ENCODE measurements at places on chromosomes 7 and 10.

- no peak for DNase-seq
Observed at GRCh38 chr10:70682920-70683600, 10.8 kb downstream of the ADAMTS14 start.

DNA sequence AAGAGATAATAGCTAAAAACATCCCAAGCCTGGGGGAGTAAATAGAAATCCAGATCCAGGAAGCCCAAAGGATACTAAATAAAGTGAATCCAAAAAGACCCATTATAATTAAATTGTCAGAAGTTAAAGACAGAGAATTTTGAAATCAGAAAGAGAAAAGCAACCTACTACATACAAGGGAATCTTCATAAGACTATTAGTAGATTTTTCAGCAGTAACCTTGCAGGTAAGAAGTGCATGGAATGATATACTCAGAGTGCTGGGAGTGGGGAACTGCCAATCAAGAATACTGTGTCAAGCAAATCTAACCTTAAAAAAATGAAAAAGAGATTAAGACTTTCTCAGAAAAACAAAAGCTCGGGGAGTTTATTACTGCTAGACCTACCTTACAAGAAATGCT lies 13.2 kb upstream of the GIMAP1 start:
- DNase-seq: no peak

- no peak for DNase-seq
Observed at GRCh38 chr10:31623466-31623865, 304.4 kb downstream of the ZEB1 start.

DNA sequence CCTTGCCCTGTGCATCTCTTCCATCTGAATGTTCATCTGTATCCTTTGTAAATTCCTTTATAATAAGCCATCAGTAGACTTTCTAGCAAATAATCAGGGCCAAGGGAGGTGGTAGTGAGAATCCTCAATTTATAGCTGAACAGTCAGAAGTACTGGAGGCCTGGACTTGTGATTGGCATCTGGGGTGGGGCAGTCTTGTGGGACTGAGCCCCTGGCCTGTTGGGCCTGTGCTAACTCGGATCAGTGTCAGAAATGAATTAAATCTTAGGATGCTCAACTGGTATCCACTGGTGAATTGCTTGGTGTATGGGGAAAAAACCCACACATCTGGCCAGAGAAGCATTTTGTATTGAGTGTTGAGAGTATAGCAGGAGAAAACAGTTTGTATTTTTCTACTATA lies 481.8 kb downstream of the GLRX3 start:
- no peak for DNase-seq

DNA sequence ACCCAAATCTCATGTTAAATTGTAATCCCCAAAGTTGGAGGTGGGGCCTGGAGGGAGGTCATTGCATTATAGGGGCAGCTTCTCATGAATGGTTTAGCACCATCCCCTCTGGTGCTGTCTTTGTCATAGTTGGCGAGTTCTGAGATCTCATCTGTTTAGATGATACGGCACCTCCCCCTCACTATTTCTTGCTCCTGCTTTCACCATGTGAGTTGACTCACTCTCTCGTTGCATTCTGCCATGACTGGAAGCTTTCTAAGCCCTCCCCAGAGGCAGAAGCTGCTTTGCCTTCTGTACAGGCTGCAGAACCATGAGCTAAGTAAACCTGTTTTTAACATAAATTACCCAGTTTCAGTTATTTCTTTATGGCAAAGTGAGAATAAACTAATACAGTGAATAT lies 18.9 kb upstream of the ZNF138 start:
- DNase-seq: no peak

GRCh38 chr10:75395066-75395931 lies 6.3 kb downstream of the ZNF503 start:
- no peak for DNase-seq

- no peak for DNase-seq
Observed at GRCh38 chr7:74294191-74294998, 5.2 kb downstream of the CLIP2 start.

DNA sequence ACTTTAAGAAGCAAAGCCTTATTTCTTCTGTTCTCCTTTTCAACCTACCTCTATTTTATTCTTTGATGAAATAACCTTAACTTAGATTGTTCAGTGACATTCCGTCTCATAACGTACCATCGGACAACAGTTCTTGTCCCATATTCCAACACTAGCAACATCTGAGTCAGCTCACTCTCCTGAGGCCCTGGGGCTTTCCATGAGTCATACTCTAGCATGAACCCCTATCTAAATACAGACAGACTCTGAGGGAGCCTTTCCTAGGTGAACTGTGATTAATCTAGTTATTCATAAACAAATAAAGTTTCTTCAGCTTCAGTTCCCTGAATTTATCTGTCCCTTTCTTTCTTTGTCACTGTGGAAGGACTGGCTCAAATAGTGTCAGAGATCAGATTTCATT lies 168.7 kb upstream of the LYZL1 start:
- DNase-seq: no peak

DNA sequence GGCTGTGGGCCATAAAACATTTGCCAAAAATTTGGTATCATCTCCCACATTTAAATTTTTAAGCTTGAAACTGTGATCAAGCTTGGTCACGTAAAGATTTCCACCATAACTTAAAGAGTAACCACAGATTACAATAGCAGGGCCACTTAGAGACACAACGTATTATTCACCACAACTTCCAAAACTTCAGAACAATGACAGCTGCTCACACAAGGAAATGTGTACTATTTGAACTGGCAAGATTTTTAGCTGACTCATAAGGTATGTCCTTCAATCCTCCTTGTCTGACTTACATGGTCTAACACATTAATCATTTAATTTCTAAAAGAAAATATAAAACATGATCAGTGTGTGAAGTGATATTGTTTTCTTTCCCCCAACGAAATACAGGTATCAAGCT lies 234.5 kb downstream of the PARD3 start:
- DNase-seq: no peak

GRCh38 chr7:28107960-28108359 lies 72.6 kb downstream of the JAZF1 start:
- DNase-seq: no peak

- no peak for DNase-seq
Observed at GRCh38 chr10:92452313-92452712, 121.6 kb downstream of the IDE start.

- DNase-seq: no peak
Observed at GRCh38 chr10:82394122-82394521, 519.1 kb downstream of the NRG3 start.

- no peak for DNase-seq
Observed at GRCh38 chr10:48309711-48310226, 3.3 kb downstream of the MAPK8 start.

DNA sequence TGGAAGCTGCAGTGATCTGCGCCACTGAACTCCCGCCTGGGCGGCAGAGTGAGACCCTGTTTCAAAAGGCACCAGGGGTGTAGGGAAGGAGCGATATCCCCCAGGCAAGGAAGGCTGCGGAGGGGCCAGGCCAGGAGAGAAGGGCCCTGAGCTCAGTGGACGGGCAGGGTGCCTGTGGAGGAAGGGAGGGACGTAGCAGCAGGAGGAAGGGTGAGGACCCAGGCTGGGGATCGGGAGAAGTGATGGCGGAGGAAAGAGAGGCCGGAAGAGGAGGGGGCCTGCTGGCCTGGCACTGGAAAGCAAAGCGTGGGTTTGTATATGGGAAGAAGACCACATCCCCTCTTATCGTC lies 45.6 kb downstream of the ALOX5 start:
- DNase-seq: no peak

- DNase-seq: no peak
Observed at GRCh38 chr7:142053988-142054387, 57.5 kb upstream of the MGAM2 start.

GRCh38 chr10:6314620-6315205 lies 112.0 kb downstream of the PFKFB3 start:
- DNase-seq: no peak

DNA sequence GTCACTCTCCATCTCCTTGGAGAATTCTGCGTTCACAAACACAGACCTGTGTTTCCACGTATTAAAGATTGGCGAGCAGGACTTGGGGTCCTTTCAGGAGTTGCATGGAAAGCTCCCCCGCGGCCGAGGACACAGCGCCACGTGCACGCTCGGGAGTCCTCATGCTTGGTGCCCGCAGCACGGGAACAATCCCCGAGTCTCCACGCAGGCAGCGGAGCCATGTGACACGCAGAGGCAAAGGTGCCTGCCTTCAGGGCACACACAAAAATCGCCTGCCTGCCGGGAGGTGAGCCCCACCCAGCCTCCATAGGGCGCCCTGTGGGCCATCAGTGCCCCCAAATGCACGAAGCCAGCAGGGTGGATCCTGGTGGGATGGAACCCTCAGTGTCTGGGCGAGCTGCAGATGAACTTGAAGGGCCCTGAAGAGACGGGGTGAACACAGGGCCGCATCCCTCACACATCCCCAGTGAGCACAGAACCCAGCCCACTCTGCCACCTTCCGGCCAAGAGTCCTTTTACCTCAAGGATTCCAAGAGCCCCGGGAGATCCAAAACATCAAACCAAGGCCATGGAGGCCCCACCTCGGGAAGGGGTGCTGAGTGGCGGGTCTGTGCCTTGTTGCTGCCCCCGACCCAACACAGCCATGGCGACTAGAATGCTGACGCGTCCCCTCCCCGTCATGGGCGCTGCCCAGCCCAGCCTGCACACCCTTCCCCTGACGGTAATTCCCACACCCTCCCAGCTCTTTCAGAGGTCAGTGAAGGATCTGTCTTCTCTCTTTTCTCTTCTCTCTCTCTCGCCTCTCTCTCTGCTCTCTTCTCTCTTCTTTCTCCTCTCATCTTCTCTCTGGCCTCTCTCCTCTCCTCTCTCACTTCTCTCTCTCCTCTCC lies 55.9 kb downstream of the CFAP46 start:
- DNase-seq: no peak

- DNase-seq: no peak
Observed at GRCh38 chr10:123241391-123242141, 87.4 kb downstream of the BUB3 start.

- no peak for DNase-seq
Observed at GRCh38 chr7:90726623-90727022, 130.5 kb downstream of the CDK14 start.

DNA sequence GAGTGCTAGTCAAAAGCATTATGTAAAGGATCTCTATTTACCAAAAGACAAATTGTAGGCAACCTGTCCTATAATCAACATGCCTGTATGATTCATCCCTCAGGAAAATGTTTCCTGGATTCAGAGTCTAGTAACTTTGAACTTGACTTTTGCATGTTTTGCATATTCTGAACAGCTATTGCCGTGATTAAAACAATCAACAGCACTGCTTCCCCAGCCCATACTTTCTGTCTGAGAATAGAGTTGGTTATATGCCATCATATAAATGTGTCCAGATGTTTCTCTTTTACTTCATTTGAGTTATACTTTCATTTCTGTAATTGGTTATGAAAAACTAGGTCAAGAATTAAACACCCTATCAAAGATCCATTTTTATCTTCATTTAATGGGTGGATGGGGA lies 83.5 kb downstream of the ZMYND11 start:
- DNase-seq: no peak

DNA sequence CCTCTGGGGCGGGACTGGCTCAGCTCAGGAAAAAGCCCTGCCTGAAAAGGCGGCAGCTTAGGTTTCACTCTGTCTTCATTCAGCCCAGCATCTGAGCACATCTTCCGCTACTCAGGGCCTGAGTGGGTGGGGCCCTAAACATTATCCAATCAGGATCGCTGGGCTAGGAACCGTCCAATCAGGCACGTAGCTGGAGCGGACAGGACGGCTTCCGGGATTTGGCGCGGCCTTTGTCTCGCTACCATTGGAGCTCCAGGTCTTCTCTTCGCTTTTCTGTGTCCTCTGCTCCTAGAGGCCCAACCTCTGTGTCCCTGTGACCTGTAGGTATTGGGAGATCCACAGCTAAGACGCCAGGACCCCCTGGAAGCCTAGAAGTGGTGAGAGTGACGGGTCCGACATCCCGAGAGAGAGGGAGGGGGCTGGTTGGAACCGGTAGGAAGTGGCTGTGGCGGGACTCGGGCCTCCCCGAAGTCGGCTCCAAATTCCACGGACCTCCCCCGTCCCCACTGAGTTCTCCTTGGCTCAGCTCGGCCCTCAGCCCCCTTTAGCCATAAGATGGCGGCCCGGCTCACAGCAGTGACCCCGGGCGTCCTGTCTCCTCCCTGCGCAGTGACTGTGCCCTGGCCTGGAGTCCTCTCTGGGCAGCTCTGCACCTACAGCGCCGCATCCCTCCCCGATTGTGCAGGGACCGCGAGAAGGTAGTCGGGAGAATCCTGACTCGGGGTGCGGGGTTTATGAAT lies 99.1 kb downstream of the ZNF680 start:
- no peak for DNase-seq

DNA sequence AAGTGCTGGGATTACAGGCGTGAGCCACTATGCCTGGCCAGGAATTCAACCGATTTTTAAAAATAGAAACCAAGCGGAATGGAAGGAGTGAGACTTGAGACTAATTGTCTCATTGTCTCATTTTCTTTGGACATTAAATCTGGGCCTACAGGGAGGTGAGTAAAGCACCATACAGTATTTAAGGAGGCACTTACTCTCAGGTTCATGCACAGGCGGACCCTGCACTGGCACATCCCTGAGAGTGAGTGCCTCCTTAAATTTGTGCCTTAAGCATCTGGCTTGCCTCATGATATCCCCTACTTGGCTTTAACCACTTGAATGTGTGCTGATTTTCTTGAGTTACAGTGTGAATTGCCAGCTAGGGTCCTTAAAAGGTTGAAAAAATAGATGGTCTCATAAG lies 10.6 kb downstream of the UBE3C start:
- DNase-seq: no peak

GRCh38 chr10:48288661-48289060 lies 14.2 kb upstream of the FRMPD2 start:
- DNase-seq: no peak

GRCh38 chr10:62618576-62619412 lies 185.7 kb upstream of the ADO start:
- no peak for DNase-seq

DNA sequence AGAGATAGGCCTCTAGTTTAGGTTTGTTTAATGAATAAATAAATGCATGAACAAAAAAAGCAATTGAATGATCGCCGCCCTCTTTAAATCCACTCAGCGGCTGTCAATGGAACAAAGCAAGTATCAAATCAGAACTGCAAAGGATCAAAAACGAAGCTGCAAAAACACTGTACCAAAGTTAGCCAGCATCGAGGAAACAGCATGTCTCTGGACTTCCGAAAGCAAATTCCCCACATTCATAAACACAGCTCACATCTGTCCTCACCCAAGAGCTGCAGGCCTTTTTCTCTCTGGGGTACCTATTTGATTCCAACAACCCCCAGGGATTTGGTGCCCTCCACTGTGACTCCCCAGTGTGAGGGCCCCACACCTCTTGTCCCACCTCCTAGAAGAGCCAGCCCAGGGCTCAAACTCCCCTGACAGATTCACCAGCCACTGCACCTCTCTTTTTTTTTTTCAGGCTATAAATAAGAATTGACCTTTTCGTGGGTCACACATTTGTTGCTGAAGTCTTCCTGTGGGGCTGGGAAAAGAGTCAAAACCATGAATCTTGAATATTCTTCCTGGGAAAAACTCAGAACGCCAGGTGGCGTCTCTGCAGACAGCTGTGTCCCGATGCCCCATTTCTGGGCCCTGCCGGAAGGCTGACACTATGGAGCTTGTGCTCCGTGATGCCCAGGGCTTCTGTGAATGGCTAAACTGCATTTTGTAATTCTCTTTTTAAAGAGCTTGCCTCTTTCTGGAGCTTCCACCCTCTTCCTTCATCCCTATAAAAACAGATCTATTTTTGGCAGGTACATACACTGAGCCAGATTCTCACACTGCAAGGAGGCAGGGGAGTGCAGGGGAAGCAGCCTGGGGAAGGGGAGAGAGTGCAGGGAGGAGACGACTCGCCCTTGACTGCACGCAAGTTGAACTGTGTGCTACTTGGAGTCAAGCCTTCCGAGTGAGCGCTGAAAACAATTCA lies 51.7 kb downstream of the HSPA12A start:
- DNase-seq: no peak
